ENCODE measurements at places on chromosomes 4 and X.

DNA sequence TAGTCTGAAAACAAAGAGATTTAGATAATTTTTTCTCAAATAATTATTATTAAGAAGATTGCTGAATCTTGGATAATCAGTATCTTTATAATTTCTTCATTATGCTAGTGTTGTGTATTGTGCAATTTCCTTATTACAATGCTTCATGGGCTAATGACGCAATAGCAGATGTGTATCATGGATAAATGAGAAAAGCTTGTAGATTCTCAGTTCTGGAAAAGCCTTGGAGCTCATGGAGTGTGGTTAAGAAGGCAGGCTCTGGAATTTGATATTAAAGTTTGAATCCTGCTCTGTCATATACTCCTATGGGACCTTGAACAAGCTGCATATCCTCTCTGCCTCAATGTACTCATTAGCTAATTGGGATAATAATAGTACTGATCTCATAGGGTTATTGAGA lies 18.9 kb upstream of the CXCL8 start:
- DNase-seq = no peak

DNA sequence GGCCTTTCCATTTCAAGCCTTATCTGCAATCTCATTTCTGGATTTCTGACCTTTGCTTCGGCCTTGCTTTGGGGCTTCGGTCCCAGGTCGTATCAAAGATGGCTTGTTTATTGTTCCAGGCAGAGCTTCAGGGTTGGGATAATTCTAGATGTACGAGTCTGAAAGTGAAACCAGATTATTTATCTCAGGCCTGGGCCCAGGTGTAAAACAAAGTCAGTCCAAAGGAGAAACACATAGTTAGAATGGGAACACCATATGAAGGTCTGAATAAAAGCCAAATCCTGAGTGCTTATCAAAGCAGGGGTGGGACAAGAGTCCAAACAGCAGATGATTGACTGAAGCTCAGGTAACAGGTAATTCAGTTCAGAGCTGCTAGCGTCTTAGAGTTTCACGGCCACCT lies 17.1 kb downstream of the PRIMPOL start:
- no peak for DNase-seq

GRCh38 chr4:150578745-150579501 lies 3.0 kb upstream of the MAB21L2 start:
- peak; percentile 27 for DNase-seq

GRCh38 chr4:123628288-123628687 lies 231.7 kb downstream of the SPRY1 start:
- DNase-seq = no peak

DNA sequence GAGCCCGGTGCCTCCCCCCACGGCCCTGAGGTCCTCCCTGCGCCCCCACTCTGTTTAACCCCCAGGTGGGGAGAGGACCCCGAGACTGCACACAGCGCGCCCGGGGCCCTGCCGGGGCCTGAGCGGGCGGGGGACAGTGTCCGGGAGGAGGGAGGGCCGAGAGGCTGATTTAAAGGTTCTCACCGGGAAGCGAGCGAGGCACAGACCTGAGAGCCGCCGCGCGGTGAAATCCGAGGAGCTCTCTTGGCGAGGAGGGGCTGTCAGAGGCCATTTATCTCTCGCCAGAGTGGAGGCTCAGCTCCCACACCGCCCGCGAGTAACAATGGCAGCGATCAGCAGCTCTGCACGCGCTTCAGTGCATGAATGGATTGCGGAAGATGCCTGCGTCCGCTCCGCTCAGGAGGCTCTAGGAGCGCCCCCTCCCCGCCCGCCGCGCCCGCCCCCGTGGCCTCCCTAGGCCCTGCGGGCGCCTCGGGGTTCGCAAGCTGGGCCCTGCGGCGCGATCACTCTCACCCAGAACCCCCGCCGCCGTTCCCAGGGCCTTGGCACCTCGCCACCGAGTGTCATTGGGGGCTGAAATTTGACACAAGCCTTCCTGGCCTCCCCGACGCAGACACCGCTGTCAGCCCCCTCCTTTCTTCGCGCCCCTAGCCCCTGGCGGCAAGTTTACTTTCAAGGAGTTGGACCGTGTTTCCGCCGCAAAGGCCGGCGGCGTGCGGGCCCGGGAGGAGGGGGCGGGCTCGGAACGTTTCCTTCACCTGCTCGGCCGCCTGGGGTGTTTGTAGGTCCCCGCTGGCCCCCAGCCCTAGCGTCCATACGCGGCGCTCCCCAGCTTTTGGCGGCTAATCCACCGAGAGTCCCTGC lies 48.7 kb upstream of the BCOR start:
- peak; percentile 6 for DNase-seq

- peak; percentile 53 for DNase-seq
These were observed 13.2 kb downstream of the GALNT7 start for GRCh38 chr4:173181848-173182247.

DNA sequence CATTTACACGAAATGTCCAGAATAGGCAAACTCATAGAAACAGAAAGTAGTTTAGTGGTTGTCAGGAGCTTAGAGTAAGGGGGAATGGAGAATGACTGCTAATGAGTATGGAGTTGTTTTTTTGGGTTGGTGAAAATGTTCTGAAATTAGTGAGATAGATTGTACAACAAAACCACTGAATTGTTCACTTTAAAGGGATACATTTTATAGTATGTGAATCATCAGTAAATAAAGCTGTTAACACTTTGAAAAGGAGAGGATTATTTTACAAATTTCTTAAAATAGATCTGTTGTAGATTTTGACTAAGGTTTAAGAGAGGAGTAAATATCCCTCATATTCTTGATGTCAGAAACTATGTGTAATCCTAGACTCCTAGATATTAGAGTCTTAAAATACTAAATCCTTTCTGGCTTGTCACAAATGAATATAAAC lies 82.7 kb downstream of the RAPGEF2 start:
- no peak for DNase-seq

- no peak for DNase-seq
These were observed 124.1 kb upstream of the PDHA2 start for GRCh38 chr4:95715830-95716229.

GRCh38 chrX:12962041-12962504 lies 12.8 kb upstream of the TMSB4X start:
- no peak for DNase-seq

DNA sequence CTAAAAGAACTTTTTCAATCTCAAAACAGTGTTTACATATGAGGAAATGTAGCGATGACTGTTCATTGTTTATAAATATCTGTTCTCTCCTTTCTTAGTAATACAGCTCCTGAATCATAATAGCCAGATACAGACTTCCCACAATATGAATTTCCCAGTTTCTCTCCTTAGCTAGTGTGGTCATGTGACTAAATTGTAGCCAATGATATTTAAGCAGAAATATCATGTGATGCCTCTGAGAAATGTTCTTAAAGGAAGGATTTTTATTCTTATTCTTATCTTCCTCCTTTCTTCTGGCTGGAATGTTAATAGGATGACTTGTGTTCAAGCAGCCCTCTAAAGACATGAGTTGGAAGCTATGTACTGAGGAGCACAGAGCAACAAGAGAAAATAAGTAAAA lies 383.7 kb upstream of the ATOH1 start:
- DNase-seq = no peak
